Nasal cavity respiratory epithelium epithelial cell of viscerocranial mucosa (primary cell): ENCODE measurements at places on chromosomes 1 and 21. TPM values are rescaled to one million over a fixed set of nuclear protein-coding genes. Genes with fewer than 3 reads are reported as not detected.

CTH gene
- 14.7 and 38.3 TPM in 2 replicates for total RNA-seq

VSIG8 gene
- total RNA-seq = 0.34 TPM in 1 of 2 replicates, not detected in the other

DVL1 gene
- 204 and 206 TPM in 2 replicates for total RNA-seq

FCGR3B gene
- not detected in 2 replicates for total RNA-seq

RUSC1 gene
- total RNA-seq = 20.6 and 20.8 TPM in 2 replicates

KCNQ4 gene
- total RNA-seq = under 0.01 and 0.07 TPM in 2 replicates

FCAMR gene
- under 0.01 TPM in 1 of 2 replicates, not detected in the other for total RNA-seq

UBQLN4 gene
- total RNA-seq = 18.5 and 26.7 TPM in 2 replicates

SPATA46 gene
- not detected in 2 replicates for total RNA-seq

GPR157 gene
- total RNA-seq = 45.1 and 48.9 TPM in 2 replicates

RXFP4 gene
- not detected in 2 replicates for total RNA-seq

GNAT2 gene
- total RNA-seq = 0.14 TPM in 1 of 2 replicates, not detected in the other

OLIG2 gene
- total RNA-seq = not detected in 2 replicates

EPHA8 gene
- under 0.01 TPM in 1 of 2 replicates, not detected in the other for total RNA-seq

GSTM5 gene
- total RNA-seq = not detected in 2 replicates

VANGL1 gene
- total RNA-seq = 9.2 and 27.9 TPM in 2 replicates

NPR1 gene
- under 0.01 TPM in 1 of 2 replicates, not detected in the other for total RNA-seq

C8A gene
- not detected in 2 replicates for total RNA-seq

KRTAP7-1 gene
- total RNA-seq = not detected in 2 replicates

DESI2 gene
- 56.1 and 88.2 TPM in 2 replicates for total RNA-seq

UMODL1 gene
- 0.07 TPM in 1 of 2 replicates, not detected in the other for total RNA-seq

SLC45A3 gene
- total RNA-seq = 1.4 and 3.1 TPM in 2 replicates

MATN1 gene
- not detected in 2 replicates for total RNA-seq

DIO1 gene
- total RNA-seq = not detected in 2 replicates

CR1 gene
- total RNA-seq = not detected in 2 replicates

CD58 gene
- total RNA-seq = 20.2 and 43.4 TPM in 2 replicates

OR14K1 gene
- not detected in 2 replicates for total RNA-seq

LCE3E gene
- total RNA-seq = 8.5 TPM in 1 of 2 replicates, not detected in the other
